NK-92 treated with Interleukin-12 subunit alpha and Interleukin-12 subunit beta, amount 100 ng/mL, for 24 hours (cell line): ENCODE measurements at places on chromosomes 6 and 20.
A peak's percentile ranks its signal among the peaks of the same experiment; 100 is the strongest.

GRCh38 chr6:157106487-157106886, 216.8 kb downstream of the TMEM242 start:
- DNase-seq: no peak

GRCh38 chr6:32576250-32576649, 13.4 kb downstream of the HLA-DRB1 start:
- no peak for DNase-seq

- DNase-seq: no peak
Measured at GRCh38 chr6:117555882-117556498, 46.3 kb downstream of the GOPC start.

- DNase-seq: peak; percentile 30
Measured at GRCh38 chr6:111973118-111973761, 80.7 kb upstream of the CCN6 start.

DNA sequence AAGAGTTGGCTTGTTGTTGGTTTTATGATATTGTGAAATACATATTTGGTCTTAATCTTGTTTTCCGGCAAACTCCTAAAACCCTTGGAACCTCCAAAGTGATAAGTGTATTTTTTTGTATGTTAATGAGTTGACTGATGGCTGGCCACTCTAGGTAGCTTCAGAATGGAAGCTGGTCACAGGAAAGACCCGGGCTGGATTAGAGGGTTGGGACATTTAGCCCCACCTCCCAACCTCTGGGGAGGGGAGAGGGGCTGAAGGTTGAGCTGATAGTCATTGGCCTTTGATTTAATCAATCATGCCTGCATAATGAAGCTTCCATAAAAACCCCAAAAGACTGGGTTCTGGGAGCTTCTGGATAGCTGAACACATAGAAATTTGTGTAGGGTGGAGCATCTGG, 42.7 kb downstream of the SASH1 start:
- DNase-seq: no peak

- DNase-seq: no peak
Measured at GRCh38 chr6:95133578-95133977, 443.8 kb upstream of the MANEA start.

- DNase-seq: no peak
Measured at GRCh38 chr20:48770700-48771442, 56.9 kb downstream of the PREX1 start.

DNA sequence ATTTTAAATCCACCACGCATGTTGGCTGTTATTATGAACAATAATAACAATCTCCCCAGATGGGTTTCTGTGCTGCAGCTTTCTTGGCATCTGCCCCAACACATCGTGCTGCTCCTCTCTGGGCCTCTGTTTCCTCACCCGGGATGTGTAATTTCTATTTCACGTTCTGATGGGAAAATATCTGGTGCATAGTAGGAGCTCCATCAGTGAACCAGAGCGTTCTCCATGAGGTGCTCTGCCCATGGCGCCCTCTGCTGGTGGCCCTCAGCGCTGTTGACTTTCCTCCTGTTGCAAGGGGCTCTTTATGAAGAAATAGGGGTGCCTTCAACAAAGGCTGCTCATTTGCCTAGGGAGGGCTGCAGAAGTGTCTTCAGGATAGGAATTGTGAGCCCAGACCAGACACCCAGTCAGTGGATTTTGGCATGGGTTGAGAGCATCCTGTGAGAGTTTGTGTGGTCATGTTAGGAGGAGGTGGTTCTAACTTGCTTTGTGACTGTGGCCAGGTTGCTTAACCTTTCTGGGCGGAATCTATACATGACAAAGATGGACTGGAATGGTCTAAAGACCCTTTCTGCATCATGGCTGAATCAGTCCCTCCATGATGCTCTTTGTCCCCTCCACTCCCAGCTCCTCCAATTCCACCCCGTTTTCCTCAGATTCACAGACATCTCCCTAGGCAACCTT, 8.1 kb downstream of the SCRT2 start:
- peak; percentile 37 for DNase-seq

- DNase-seq: no peak
Measured at GRCh38 chr20:10481676-10482075, 46.6 kb downstream of the SLX4IP start.
